Activated CD8-positive, alpha-beta memory T cell treated with anti-CD3 and anti-CD28 coated beads for 1 hour (primary cell): ENCODE measurements at places on chromosomes 11 and 22.

- DNase-seq = no peak
Measured at GRCh38 chr11:67314218-67314617, 10.9 kb downstream of the SSH3 start.

- peak; percentile 63 for DNase-seq
Measured at GRCh38 chr22:24156913-24157821, 24.1 kb upstream of the SUSD2 start.

GRCh38 chr22:27429476-27429875 lies 372.1 kb downstream of the MN1 start:
- DNase-seq = no peak

DNA sequence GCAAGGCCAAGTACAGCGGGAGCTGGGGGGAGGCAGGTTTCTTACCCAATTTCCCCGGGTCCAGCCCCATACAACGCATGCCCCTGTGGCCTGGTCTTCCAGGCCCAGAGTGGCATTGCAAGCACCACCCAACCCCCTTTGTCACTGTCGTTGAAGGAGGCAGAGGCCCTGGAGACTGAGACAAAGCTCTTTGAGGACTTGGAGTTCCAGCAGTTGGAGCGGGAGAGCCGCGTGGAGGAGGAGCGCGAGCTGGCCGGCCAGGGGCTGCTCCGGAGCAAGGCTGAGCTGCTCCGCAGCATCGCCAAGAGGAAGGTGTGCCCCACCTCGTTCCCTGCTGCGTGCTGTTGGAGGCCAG lies 27.8 kb downstream of the PHLDB1 start:
- DNase-seq = no peak

- DNase-seq = no peak
Measured at GRCh38 chr11:45812581-45813548, 7.9 kb downstream of the SLC35C1 start.

- no peak for DNase-seq
Measured at GRCh38 chr11:70503468-70504221, 105.3 kb downstream of the CTTN start.

- DNase-seq = no peak
Measured at GRCh38 chr11:81345609-81346008, 1388.1 kb downstream of the FAM181B start.

DNA sequence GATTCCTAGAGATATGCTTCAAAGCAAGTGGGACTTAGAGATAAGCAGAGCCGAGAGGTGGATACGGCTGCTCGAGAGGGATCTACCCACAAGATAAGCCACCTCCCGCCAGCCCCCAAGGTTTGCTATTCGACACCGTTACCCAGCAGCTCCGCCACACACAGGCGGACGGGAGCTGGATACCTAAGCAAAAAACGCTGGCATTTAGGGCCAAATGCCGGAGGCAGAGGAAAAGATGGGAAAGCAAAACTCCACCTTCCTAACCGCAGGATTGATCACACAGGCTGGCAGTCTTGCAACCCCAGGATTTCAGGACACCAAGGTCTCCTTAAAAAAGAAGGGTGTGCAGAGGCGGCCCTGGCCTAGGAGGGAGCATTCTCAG lies 709 bp downstream of the FTH1 start:
- no peak for DNase-seq

DNA sequence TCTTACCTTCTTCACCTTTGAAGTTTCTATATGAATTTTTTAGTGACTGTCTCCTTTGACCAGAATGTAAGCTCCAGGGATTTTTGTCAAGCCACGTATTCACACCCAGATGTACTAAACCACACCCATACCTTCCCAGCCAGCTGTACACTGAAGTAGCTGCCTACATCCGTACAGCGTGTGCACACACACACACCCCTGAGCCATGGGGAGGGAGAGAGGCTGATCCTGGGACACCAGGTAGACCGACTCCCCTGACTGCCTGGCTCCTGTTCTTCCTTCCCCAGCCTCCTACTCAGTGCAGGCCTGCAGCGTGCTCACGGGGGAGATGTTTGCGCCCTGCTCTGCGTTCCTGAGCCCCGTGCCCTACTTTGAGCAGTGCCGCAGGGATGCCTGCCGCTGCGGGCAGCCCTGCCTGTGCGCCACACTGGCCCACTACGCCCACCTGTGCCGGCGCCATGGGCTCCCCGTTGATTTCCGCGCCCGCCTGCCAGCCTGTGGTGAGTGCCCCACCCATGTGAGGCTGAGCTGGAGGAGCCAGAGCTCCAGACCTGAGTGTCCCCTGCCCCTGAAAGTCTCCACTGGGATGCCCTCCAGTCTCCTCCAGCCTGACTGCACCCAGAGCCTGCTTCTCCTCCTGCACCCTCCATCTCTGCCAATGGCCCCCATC lies 25.9 kb downstream of the OTOG start:
- no peak for DNase-seq

GRCh38 chr11:88680806-88681205 lies 343.3 kb upstream of the CTSC start:
- no peak for DNase-seq

- no peak for DNase-seq
Measured at GRCh38 chr22:28129319-28129962, 210.4 kb upstream of the PITPNB start.

DNA sequence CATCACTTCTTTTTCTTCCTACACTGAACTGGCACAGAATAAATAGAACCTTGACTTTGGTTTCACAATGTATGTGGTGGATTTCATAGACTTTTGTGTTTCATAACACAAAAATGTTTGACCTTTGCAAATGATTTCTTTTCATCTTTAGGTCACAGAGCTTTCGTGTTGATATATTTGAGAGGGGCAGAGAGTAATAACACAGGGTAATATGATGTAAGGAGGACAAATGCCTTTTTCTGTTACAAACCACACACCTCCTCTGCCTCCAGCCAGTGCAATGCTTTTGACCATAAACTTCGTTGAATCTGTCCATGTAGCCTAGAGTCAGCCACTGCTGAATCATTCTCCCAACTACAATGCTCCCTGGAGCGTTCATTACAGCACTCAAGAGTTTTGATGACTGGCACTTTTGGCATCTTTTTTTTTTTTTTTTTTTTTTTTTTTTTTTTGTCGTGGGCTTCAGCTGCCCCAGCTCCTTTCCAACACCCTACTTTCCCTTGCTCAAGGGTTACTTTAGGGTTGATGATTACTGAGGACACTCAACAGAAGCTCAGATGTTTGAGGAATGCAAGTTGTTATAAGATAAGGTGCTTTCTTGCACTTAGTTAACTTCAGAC lies 11.4 kb upstream of the CAT start:
- no peak for DNase-seq

DNA sequence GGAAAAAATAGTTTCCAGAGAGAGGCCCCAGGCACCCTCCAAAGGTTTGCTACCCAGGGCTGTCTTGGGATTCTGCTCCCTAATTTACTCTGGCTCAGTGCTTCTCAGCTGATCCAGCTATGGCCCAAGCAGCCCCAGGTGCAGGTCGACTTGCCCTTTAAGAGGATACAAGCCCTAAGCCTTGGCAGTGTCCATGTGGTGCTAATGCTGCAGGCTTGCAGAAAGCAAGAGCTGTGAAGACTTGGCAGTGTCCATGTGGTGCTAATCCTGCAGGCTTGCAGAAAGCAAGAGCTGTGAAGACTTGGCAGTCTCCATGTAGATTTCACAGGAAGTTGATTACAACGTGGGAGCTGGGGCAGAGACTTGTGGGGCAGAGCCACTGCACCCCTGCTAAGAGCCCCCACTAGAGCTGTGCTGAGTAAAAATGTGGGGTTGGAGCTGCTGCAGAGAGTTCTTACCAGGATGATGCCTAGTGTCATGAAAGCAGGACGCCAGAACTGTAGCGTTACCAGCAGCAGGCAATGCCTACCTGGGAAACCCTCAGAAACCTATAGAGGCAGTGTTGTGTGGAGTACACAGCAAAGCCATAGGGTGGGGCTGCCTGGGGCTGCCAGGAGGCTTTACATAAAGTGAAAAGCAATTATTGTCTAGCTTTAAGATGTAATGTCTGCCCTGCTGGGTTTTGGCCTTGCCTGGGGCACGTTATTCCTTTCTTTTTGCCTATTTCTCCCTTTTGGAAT lies 16.1 kb upstream of the OR52K1 start:
- DNase-seq = no peak

- no peak for DNase-seq
Measured at GRCh38 chr22:40263191-40263590, 83.1 kb upstream of the ADSL start.

DNA sequence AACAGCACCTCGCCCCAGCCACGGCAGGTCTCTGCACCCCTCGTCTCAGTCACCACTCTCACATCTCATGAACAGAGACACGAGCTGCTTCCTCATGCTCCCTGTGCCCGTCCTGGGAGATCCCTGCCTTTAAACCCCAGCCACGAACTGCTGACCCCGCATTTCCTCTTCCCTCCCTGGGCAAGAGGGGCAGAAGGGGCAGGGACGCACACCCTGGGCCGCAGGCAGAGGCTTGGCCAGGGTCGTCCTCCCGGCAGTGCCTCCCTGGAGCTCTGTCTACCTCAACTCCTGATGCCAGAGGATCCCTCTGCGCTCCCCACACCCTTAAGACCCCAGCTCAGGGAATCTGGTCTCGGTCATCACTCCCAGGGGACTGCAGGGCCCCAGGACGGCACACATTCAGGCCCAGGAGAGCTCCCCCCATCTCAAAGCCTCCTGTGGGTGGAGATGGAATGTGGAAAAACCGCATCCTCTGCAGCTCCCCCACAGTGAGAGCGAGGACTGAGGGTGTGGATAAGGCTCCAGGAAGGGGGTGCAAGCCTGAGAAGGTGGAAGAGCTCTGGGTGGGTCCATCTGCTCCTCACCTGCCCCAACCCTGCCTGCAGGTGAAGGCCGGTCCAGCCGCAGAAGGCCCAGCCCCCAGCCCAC lies 1.2 kb downstream of the BID start:
- DNase-seq = no peak

DNA sequence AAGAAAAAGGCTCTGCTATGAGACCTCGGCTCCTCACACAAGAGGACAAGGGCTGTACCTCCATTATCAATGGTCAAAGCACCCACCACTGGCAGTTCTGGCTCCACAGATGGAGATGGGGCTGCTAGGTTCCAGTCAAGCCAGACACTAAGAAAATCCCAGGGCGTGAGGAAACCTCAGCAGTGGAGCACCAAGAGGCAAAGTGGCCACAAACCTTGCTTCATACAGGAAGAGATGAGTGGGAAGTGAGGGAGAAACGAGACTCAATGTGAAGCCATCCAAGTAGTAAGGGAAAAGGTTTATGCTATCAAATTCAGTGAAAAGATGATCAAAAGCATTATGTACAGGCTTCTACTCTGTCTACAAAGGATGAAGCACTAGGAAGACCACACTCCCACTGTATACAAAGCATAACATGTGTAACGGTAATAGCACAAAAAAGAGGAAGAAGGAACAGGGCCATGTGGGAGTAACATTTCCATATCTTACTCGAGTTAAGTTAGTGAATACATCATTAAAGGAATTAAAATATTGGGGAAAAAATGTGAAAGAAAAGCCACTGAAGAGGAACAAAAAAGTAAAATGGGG lies 27.0 kb downstream of the POLDIP3 start:
- DNase-seq = no peak

GRCh38 chr11:71221201-71221600 lies 31.2 kb downstream of the SHANK2 start:
- no peak for DNase-seq

DNA sequence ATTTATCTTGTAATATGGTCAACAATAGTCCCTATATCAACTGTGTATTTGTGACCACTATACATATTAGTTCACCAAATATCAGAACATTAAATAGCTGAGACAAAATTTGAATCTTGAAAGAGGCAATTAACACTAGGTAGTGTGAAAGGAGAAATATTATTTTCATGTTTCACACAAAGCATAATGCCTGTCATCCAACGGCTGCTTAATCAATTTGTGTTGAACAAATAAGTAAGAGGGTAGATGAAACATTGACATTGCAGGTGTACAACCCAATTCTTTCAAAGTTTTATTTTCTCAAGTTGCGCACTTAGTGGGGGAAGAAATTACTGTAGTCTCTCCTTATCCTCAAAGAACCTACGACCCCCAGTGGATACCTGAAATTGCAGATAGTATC lies 3.4 kb upstream of the OR8I2 start:
- DNase-seq = no peak

- DNase-seq = no peak
Measured at GRCh38 chr11:70077411-70078094, 564 bp upstream of the ANO1 start.
